ENCODE measurements at places on chromosomes 6 and 20.

GRCh38 chr20:12177657-12178293 is 260.1 kb downstream of the BTBD3 start:
- no peak for DNase-seq

DNA sequence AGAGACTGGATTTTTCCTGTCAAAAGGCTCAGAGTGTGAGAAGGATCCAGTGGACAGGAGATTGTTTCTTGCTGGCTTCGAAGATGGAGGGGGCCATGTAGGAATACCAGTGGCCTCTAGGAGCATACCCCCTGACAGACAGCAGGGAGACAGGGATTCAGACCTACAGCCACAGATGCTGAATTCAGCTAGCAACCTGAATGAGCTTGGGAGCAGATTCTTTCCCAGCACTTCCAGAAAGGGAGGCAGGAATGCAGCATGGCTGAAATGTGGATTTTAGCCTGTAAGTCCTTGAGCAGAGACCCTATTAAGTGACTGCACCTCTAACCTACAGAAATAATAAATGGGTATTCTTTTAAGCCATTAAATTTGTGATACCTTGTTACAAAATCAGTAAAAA is 44.6 kb downstream of the STXBP5 start:
- DNase-seq: no peak

DNA sequence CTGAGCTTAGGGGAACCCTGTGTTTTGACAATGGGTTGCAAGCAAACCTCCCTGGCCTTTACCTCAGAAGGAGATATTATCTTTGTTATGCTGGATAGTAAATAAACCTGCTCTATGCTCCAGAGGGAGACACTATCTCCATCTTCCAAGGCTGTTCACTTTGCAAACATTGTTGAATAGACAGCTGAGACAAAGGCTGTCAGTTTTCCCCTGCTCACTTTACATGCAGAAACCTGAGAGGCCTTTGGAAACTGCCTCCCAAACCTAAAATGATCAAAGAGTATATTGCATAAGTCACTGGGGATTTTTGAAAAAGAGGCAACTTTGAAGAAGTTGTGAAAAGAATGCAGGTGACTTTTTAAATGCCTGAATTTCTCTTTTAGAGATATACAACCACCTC is 61.6 kb downstream of the MRAP2 start:
- DNase-seq: no peak

DNA sequence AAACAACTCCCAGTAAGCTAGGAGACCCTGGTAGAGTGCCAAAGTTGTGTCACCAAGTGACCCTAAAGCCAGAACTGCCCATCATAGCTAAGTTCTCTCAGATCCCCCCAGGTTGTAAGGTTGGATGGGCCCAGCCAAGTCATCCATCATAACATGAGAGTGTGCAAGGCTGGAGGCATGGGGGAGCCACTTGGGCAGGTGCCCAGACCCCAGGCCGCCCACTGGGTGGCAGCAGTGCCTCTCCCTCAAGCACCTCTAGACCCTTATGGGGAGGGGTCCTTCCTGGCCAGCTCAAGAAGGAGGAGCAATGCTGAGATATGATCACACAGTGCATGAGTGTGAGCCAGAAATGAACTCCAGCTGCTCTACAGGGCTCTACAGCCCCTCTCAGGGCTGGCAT is 154.5 kb downstream of the MYLK4 start:
- DNase-seq: no peak

- no peak for DNase-seq
Measured at GRCh38 chr6:118584911-118585310, 36.8 kb downstream of the PLN start.

GRCh38 chr6:161355696-161356095 is 81.8 kb upstream of the AGPAT4 start:
- DNase-seq: no peak

GRCh38 chr6:118712969-118713368 is 61.6 kb upstream of the CEP85L start:
- no peak for DNase-seq

- DNase-seq: no peak
Measured at GRCh38 chr6:51147756-51148155, 329.1 kb downstream of the TFAP2B start.

DNA sequence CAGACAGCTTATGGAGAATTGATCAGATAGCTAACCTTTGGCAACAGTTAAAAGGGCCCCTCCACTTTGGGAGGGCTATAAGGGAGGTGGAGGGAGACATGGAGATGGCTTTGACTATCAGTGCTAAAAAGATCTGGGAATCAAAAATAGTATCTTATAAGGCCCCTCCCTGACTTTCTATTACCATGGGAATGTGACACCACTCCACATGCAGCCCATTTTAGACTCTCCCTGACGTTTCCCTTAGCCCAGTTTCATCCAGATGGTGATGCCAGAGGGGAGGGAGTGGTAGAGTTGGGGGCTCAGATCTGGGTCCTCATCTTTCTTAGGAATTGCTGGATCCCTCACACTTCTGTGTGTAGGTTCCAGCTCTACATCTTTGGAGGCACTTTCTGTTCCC is 200.0 kb upstream of the DTNBP1 start:
- no peak for DNase-seq

DNA sequence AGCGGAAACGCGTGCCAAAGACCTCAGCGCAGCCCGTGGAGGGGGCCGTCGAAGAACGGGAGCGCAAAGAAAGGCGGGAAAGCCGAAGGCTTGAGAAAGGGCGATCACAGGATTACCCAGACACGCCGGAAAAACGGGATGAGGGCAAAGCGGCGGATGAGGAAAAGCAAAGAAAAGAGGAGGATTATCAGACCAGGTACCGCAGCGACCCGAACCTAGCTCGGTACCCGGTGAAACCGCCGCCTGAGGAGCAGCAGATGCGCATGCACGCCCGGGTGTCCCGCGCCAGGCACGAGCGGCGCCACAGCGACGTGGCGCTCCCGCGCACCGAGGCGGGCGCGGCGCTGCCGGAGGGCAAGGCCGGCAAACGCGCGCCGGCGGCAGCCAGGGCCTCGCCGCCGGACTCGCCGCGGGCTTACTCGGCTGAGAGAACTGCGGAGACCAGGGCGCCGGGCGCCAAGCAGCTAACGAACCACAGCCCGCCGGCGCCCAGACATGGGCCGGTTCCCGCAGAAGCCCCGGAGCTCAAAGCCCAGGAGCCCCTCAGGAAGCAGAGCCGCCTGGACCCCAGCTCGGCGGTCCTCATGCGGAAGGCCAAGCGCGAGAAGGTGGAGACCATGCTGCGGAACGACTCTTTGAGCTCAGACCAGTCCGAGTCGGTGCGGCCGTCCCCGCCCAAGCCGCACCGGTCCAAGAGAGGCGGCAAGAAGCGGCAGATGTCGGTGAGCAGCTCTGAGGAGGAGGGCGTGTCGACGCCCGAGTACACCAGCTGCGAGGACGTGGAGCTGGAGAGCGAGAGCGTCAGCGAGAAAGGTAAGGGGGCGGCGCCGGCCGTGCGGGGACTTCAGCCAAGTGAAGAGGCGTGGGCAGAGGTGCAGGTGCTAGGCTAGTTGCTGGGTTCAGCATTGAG is 296.2 kb downstream of the RIMS1 start:
- no peak for DNase-seq

- DNase-seq: no peak
Measured at GRCh38 chr6:7921046-7921445, 10.5 kb upstream of the TXNDC5 start.

GRCh38 chr20:47336129-47336754 is 20.3 kb downstream of the ZMYND8 start:
- DNase-seq: no peak

- DNase-seq: no peak
Measured at GRCh38 chr20:29750268-29750899, 1507.1 kb upstream of the DEFB115 start.

GRCh38 chr6:84137989-84138575 is 89.4 kb downstream of the CEP162 start:
- no peak for DNase-seq

DNA sequence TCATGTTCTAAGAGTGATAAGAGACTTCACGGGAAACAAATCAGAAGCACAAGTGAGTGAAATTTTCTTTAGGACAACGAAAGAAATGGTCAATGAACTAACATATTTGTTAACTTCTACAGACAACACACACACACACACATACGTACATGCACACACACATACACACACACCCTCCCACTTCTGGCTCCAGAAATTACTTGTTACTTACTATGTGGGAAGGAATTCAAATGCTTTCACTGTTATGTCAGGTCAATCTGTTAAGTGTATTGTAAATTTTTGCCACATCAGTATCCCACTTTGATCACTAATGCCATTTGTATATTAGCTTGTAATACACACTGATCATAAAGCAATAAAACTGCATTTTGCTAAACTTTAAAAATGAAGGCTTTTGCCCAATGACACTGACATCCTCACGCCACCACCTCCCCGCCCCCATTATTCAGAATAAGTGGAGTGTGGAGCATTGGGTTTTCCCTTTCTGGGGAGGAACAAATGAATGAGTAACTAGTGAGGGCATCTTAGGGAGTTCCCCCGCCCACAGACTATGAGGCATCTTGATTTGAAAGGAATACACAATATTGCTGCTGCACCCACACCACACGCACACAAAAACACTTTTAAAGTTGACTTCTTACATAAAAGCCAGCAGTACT is 76.2 kb downstream of the ATXN1 start:
- peak; percentile 40 for DNase-seq

GRCh38 chr6:854406-855118 is 161.6 kb upstream of the EXOC2 start:
- no peak for DNase-seq

- no peak for DNase-seq
Measured at GRCh38 chr20:33005132-33005566, 916 bp upstream of the SUN5 start.

DNA sequence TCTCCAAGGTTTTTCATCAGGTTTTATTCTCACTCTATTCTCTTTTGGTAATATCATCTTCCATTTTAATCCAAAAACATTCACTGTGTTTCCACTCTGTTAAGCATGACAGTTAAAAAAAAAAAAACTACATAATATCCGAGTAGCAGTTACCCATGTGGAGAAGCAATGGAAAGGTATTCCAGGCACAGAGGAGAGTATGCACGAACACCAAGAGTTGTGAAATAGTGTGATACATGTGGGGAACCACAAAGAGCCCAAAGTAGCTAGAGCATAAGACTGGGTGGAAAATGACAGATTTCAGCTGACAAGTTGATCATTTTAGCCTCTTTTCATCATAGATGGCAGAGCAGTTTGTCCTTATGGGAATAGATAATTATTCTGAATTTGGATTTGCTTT is 19.9 kb upstream of the FBXL4 start:
- DNase-seq: no peak

GRCh38 chr20:6662309-6662708 is 105.2 kb upstream of the BMP2 start:
- DNase-seq: no peak

DNA sequence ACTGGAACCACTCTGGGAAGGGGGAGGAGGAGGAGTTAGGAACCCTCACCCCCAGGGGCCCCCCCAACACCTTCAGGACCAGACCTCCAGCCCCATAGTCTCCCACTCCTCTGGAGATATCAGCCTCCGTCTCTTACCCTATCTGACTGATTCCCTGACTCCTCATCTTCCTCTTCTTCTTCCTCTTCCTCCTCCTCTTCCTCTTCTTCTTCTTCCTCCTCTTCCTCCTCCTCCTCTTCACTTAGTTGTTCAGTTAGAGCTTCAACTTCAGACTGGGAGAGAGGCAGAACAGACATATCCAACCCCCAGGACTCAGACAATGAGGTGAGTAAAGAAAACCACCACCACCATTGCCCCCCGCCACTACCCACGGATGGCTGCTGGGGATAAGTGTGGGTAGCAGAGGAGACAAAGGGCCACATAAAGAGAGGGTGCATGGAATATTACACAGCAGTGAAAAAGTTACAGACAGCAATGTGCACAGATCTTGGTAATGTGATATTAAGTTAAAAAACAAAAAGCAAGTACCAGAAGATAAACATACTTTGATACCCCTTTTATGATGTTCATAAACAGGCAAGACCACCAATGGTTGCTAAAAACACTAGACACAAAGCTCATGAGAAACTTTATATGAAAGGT is 8.0 kb downstream of the EHMT2 start:
- DNase-seq: no peak

DNA sequence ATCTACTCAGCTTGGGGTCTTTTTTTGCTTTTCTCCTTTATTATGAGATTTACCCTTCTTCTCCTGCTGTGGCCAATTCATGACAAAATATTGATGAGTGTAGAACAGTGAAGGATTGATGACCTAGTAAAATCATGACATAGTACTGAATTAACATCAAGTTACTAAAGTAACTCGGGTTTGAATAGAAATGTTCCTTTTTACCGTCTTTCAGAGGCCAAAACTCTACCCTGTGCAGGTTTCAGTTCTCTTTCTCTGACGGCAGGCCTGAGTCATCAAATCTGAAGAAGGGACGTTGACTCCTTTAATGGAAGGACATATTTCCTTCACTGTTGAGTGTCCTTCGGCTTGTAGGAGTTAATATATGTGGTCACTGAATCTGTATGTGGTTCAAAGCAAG is 80.7 kb downstream of the RREB1 start:
- DNase-seq: no peak

All from stimulated activated CD8-positive, alpha-beta memory T cell treated with anti-CD3 and anti-CD28 coated beads, Interleukin-4, amount 100 ng/mL, for 1 hour (primary cell).